ENCODE measurements at places on chromosomes 6 and 20.

DNA sequence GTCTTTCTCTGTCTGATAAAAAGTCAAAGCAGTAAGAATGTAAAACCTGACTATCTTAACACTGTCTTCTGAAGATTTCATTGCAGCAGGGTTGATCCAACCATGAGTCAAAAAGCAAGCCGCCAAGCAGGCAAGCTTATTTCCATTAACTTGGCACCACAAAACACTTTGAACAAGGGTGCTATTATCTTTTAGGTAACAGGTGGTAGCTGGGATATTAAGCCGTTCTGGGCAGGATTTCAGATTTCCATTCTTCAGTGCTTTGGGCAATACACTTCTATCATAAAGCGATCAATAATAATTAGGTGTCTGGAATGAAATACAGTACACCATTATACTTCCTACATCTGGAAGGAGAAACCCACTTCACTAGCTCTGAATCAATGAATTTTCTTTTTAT is 181.9 kb downstream of the TBC1D7 start:
- DNase-seq: no peak

DNA sequence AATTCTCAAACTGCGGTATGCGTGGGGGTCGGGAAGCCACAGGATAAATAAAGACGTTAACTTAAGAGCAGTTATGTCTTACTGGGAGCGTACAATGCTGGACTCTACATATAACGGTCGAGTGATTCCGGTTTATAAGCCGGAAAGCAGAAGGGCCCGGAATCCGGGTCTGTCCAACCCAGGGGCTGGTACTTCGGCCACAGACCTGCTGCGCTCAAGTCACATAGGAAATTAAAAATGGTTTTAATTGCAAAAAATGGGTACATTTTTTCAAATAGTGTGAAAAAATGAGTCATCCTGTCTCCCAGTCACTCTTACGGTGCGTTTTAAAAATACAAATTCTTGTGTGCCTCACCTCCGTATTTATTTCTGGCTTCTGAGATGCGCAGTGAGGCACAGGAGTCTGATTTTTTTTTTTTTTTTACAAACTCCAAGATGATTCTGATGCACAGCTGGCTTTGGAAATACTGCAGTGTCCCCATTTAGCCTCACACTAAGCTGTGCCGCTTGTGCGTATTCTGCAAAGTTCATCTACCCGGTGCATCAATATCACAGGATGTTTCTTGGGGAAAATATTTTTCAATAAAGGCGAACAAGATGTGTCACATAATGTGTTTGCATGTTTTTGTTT is 1.0 kb downstream of the PCIF1 start:
- DNase-seq: no peak

GRCh38 chr6:121723623-121724022 is 288.2 kb downstream of the GJA1 start:
- DNase-seq: no peak

DNA sequence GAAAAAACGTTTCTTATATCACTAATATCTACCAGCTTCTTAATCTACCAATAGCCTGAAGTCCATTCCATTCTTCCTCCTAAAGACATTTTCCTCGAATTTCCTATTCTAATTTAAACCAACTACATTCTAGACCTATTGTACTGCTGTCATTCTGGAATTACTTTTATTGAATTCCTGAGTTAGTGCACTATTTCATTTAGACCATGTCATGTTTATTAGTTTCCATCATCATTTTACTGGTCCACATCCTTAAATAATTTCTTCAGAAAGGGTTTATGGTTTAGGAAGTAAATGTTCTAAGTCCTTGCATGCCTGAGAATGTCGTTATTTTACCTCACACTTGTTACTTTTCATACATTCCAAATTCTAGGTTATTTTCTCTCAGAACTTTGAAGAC is 13.2 kb downstream of the LCA5 start:
- no peak for DNase-seq
